ENCODE measurements at places on chromosomes 12 and 14.

DNA sequence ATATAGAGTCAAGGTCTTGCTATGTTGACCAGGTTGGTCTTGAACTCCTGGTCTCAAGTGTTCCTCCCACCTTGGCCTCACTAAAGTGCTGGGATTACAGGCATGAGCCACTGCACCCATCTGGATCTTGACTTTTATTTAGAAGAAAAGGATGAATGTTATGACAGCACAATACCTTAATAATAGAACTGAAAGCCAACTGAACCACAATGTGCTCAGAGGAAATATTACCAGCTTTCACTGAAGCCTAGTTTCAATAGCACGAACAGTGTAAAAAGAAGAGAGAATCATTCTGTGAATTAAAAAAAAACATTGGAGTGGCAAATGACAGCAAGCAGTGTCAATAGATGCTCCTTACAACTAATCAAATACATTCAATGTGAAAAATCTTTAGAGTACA, 239.2 kb upstream of the RMST start:
- DNase-seq = no peak

GRCh38 chr12:44433659-44434058, 442.5 kb downstream of the NELL2 start:
- DNase-seq = no peak

DNA sequence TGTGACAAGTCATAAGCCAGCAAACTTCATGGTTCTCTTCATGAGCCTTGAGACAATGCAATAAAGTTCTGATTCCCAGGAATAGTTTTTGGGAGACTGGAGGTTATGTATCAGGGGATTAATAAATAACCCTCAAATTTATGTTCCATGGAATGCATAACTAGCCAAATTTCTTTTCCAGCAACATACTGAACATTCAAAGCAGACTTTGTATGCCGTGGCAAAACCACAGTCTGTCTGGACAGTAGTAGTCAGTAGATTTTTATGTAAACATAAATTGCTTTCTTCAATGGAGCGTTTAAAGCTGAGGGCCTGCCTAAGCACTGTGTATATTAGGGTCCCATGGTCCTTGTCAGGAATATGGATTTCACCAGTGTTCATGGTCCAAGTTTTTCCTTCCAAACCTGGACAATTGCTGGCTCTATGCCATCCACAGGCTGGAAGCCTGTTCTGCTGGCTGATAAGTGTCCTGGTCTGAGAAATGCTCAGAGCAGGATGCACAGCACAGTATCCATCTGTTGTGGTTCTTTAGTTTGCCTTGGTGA, 144.9 kb downstream of the SRGAP1 start:
- no peak for DNase-seq

DNA sequence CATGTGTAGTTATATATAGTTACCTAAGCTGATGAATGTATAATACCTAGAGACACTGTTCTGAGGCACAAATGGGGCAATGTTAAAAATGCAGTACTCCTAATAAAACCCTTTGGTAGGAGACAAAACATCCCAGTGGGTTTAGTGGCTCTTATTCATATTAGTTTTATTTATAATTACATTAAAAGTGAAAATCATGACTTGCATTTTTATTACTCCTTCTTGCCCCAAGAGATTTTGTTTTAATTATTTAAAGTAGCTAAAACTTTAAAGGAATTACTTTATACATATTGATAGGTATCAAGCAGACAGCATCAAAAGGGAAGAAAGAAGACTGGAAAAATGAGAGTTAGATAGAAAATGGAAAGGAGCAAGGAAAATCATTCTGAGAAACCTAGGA, 688.6 kb downstream of the GALC start:
- DNase-seq = no peak

- DNase-seq = no peak
These were observed 3.8 kb downstream of the PTPN11 start for GRCh38 chr12:112422531-112422930.

DNA sequence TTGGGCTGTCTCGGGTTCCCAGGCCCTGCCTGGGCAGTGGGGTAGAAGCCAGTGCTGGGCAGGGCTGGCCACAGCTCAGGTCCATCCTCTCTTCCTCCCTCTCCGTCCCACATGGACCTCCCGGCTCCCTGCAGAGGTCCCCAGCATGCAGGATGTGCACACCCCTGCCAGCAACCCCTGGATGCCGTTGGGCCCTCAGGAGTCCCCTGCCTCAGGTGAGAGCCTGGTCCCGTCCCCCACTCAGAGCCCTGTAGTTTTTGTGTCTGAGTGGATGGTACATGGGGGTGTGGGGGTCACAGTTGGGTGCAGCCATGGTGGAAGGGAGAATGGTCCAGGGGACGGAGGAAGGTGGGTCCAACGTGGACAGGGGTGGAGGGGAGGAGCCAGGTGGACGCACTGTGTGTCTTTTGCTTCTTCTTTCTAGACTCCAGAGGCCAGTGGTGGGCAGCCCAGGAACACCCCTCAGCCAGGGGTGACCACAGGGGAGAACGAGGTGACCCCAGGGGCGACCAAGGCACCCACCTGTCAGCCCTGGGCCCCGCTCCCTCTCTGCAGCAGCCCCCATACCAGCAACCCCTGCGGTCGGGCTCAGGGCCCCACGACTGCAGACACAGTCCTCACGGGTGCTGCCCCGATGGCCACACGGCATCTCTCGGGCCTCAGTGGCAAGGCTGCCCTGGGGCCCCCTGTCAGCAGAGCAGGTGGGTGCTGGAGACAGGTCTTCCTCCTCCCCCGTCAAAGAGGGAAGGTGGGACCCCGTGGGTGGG, 21.7 kb downstream of the PAPLN start:
- DNase-seq = no peak

DNA sequence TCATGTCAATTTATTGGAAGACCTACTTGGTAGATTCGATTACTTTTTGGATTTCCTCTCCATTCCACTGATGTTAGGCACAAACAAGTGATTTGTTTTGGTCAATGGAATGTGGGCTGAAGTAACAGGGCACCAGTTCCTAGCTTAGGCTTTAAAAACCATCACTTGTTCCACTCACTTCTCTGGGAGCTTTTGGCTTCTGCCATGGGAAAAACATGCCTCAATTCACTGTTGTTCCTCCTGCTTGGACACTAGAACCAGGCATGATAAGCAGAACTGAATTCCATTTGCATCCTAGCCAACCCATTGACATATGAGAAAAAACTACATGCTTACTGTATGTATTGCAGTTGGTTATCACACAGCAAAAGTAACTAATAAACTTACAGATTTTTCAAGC, 47.8 kb downstream of the LLPH start:
- no peak for DNase-seq

- no peak for DNase-seq
These were observed 98.8 kb downstream of the TMEM132C start for GRCh38 chr12:128365651-128366231.

- DNase-seq = no peak
These were observed 16.6 kb downstream of the SMUG1 start for GRCh38 chr12:54172168-54172567.

- DNase-seq = no peak
These were observed 926 bp upstream of the CMKLR1 start for GRCh38 chr12:108340037-108340436.

All from B cell (primary cell).